ENCODE measurements at places on chromosomes 3 and 15.

DNA sequence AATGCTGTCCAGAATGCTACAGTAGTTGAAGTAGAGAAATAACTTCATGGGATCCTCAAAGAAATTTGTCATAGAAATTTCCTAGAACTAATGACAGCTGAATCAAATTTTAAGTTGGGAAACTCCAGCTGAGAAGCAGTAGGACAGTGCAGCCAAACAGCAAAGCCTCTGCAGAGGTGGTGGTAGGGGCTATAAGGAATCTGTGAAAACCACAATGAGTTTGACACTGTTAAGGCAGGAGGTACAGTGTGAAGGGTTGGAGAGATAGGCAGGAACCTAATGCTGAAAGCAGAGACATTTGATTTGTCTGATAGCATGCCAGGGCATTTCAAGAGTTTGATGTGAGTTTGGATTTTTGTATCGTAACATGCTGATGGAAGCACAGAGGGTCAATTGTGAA is 22.0 kb downstream of the ASTE1 start:
- ATAC-seq, result no peak

- no peak for ATAC-seq
Measured at GRCh38 chr15:61196711-61197586, 32.2 kb downstream of the RORA start.

GRCh38 chr15:89673165-89673512 is 6.0 kb downstream of the PLIN1 start:
- peak; percentile 75 for ATAC-seq

- peak; percentile 66 for ATAC-seq
Measured at GRCh38 chr15:89167267-89168176, 53.9 kb downstream of the RLBP1 start.

DNA sequence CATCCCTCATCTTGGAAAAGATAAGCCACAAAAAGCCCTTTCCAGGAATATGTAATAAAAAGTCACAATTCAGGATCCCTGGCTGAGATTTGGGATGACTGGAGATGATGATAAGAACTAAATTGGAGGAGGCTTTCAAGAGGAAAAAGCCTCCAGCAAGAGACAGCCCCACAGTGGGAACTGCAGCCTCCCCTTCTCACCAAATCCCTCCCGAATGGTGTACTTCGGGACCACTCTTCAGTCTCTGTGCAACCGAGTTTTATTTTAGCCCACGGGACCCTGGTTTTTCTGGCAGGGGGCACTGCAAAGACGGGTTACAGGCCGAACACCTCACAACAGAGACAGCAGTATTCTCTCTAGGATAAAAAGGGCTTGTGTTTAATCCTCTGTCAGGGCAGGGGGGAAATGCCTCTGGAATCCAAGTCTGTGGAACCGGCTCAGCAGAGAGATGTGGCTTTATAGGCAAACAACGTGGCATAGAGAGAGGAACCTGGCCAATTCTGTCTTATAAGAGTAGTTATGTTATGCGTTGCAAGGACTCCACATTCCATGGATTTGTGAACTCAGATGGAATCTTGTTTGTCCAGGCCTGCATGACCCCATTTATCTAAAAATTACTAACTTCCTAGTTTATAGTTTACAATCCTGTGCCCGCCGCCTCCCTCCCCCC is 1.2 kb upstream of the LMCD1 start:
- peak; percentile 30 for ATAC-seq

DNA sequence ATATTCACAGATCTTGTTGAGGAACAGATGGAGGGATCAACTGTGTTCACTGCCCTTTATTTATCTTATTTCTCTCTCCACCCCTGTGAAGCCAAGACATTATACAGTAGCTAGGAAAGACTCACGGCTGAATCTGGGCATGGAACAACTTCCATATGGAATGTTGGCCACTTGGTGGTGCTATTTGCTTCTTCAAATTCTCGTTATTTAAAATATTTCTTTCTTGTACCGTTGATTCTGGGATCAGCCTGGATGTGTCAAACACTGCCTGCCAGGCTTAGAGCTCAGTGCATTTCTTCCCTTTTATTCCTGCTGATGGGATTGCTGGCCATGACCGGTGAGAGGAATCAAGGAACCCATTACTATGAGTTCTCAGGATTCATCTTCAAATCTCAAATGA is 17.5 kb upstream of the GASK1A start:
- ATAC-seq, result peak; percentile 87

DNA sequence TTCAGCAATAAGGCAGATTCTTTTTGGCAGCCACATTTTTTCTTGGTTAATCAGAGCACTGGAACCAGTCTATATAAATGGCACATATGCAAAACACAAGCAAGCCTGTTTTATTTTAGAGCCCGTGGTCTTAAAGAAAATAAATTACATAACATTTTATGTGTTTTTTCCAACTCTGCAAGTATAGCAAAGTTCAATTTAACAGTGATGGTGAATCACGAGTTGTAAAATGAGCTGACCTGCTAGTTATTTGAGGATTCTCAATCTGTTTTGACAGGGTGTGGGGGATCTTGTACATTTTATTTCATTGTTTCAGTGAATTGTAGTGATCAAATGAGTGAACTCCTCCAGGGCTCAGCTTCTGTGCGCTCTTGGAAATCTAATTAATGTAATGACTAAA is 2.7 kb downstream of the ARHGEF26 start:
- ATAC-seq, result no peak

- ATAC-seq, result no peak
Measured at GRCh38 chr15:63595688-63596087, 1.5 kb upstream of the FBXL22 start.

- ATAC-seq, result no peak
Measured at GRCh38 chr15:55094136-55094535, 102.6 kb downstream of the RSL24D1 start.

DNA sequence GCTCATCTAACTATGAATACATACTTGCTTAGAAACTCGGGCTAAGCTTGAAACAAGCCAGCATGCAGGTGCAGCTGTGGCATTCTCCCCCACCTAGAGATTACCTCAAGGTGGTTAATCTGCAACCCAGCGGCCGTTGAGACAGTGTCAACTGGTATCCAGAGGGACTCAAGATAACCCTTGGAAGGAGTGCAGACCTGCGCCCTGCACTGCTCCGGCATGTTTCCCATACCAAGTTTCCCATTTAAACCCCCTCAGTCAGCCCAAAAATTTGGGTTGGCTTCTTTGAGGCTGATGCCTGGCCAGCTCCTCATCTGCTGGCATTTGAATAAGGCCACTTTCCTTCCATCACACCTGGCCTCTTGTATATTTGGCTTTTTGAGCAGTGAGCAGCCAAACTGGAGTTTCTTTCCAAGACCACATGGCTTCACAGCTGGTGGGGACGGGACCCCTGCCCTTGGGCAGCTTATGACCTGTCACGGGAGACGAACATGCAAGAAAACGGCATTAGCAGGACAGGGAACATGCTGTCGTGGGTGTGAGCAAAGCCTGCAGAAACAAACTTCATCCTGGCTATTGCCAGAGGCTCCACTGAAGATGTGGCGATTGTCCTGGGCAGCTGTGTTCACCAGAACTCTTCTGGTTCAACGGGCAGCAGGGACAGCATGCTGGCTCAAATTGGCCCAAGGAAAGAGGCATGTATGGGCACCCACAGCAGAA is 98.2 kb downstream of the PLXNA1 start:
- no peak for ATAC-seq

GRCh38 chr3:142608631-142609030 is 12.4 kb downstream of the PLS1 start:
- ATAC-seq, result no peak

GRCh38 chr3:197828-198491 is 1.4 kb downstream of the CHL1 start:
- ATAC-seq, result no peak

- ATAC-seq, result peak; percentile 67
Measured at GRCh38 chr15:81752974-81753373, 292.8 kb downstream of the MEX3B start.

DNA sequence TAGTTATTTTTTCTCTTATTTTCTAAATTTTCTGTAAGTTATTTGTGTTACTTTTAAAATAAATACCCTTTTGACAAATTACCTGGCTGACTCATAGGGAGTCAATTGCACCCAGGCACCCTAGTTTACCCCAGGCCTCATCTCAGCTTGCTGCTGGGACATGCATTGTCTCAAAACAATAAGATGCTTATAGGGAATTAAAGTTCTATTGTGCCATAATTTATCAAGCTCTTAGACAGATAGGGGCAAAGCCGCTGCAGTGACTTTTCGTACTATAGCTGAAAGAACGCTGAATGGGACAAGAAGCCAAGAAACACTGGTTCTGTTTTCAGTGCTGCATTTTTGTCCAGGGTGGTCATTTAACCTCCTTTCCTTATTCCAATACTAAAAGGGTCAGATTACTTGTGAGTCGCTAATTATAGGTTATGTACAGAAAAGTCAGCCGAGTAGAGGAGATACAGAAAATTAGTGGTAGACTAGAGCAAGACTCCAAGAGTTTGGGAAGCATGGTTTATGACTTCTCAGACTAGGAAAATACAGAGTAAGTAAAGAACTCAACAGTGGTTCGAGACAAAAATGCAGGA is 50.3 kb downstream of the EXD1 start:
- ATAC-seq, result no peak

GRCh38 chr15:78599189-78599588 is 21.6 kb downstream of the CHRNA3 start:
- ATAC-seq, result no peak

DNA sequence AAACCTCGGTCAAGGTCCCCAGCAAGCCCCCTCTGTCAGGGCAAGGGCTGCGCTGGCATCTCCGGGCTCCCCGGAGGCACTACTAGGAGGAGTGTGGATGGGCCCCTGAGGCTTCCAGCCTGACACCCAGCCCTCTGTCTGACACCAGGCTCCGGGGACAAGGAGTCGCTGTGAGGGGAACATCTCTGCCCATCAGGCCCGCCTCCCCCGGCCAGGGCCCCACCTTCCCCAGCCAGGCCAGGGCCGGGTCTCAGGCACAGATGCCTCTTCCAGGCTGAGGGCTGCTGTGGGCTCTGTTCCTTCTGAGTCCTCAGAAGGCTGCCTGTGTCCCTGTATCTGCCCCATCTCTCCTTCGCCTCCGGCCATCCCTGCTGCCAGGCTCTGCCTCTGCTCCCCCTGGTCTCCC is 15.8 kb downstream of the CSPG4 start:
- ATAC-seq, result no peak

DNA sequence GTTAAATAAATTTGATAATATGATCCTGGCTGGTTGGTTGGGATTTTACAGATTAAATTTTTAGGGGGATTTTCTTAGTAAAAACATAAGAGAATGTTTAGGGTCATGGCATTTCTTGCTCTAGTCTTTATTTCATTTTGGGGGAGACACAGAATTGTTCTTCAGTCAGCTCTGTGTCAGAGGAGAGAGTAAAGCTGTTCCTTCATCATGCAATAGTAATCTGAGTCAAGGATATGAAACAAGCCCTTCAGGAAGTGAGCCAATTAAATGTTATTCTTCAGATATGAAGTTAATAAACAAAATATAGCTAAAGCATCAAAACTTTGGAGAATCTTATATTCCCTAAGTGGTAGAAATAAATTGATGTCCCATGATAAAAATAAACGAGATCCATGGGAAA is 22.9 kb upstream of the SLC4A7 start:
- ATAC-seq, result no peak

- no peak for ATAC-seq
Measured at GRCh38 chr3:173641696-173642095, 244.2 kb downstream of the NLGN1 start.

GRCh38 chr3:67362686-67363085 is 291.7 kb downstream of the SUCLG2 start:
- no peak for ATAC-seq

DNA sequence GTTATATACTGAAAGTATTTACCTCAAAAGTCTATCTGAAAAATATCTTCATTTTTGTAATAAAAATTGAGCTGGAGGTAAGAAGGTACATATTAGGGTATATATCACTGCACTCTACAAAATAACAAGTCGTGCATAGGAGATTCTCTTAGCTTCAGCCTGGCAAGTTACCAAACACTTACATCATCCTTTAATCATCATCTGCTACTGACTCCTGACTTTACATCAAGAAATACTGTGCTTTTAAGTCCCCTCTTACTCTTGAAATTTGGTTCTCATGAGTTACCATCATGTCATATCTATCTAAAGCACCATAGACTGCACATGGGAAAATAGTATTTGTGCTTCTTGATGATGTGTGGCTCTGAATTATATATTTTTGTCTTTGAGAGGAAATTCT is 50.8 kb downstream of the LYSMD4 start:
- ATAC-seq, result peak; percentile 80

- no peak for ATAC-seq
Measured at GRCh38 chr15:101256757-101257156, 4.9 kb upstream of the CHSY1 start.

DNA sequence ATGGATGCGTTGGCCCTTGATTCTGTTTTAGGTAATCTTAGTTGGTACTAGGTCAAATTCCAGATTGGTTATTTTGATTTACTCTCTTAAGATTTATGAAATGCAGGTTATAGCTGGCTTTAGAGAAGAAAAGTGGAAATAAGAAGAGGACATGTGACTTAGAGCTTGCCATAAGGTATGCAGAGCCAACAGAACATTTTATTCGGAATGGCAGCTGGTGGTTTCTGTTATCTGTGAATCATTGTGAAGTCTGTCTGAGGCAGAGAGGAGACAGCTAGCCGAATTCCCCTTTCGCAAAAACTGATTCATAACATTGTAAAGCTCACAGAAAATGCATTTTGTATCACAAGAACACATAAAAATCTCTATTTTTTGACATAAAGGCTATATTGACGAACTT is 82.1 kb downstream of the FILIP1L start:
- ATAC-seq, result peak; percentile 86

DNA sequence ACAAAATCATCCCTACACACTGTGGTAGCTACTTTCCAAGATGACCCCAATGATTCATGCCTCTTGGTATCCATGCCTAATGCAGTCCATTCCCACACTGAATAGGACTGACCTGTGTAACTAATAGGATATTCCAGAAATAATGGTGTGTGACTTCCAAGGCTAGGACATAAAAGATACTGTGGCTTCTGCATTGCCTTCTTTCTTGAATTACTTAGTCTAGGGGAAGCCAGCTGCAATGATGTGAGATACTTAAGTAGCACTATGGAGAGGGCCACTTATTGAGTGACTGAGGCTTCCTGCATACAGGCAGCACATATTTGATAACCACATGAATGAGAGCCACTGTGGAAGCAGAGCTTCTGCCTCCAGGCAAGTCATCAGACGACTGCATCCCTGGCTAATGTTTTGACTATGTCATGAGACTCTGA is 50.1 kb downstream of the NR1I2 start:
- ATAC-seq, result peak; percentile 65

GRCh38 chr3:7305561-7305960 is 444.6 kb downstream of the GRM7 start:
- ATAC-seq, result no peak

GRCh38 chr15:48408327-48408726 is 77.1 kb downstream of the DUT start:
- ATAC-seq, result no peak

All from SK-N-SH treated with all-trans-retinoic acid at 6 μM for 48 hours (cell line).